Effector memory CD8-positive, alpha-beta T cell (primary cell): ENCODE measurements at places on chromosomes 5 and 9.

DNA sequence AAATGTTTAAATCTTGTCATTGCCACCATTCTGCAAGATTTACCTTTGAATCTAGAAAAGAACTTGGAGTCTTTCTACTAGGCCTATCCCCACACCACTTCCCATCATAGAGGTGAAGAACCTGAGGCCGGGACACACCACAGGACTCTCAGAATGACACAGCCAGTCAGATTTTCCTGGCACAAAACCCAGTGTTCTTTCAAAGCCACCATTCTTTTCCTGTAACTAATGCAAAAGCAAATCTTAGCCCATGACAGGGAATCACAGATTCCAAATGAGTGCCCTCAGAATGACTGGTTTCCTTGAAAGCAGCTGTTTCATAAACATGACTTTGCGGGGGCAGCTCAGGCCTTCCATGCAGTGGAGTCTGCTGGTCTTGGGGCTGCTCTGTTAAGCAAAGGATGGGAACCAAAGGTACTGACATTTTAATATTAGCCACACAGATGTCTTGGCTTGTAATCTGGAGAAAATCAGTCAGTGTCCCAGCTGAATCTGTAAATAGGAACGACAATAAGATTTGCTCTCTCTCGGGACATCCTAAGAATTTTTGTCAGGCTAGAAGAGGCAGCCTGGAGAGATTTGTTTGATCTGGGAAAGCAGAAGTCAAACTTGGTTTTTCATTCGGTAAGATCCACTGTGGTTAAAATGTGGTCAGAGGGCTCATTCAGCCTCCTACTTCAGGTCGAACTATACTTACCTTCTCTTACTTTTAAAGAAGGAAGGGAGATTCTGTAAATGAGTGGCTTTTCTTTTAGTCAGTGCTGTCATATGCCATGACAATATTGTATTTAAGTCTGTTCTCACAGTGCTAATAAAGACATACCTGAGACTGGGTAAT lies 115.1 kb downstream of the PALM2AKAP2 start:
- DNase-seq, result no peak

- DNase-seq, result no peak
Observed at GRCh38 chr5:88664645-88665044, 218.3 kb downstream of the MEF2C start.

DNA sequence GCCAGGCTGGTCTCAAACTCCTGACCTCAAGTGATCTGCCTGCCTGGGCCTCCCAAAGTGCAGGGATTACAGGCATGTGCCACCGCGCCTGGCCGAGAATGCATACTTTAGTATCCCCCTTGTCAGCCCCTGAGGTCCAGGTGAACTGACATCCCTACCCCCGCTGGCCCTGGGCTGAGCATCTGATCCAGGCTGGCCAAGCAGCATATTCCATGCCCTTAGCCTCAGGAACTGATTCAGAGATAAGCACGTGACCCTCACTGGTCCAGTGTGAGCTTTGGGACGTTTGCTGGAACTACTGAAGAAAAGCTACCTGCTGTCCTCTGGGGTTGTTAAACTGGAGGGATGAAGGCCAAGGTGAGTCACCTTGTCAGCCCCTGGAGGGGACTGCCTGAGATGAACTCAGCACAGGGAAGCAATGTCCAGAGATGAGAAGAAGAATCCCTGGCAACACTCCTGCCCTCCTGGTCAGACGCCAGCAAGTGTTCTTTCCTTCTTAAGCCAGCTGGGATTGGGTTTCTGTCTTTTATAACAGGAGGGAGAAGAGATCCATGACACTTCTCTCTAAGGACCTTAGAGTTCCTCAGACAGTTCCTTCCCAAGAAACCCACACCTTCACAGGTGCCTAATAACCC lies 59.1 kb upstream of the FBXW11 start:
- DNase-seq, result no peak

DNA sequence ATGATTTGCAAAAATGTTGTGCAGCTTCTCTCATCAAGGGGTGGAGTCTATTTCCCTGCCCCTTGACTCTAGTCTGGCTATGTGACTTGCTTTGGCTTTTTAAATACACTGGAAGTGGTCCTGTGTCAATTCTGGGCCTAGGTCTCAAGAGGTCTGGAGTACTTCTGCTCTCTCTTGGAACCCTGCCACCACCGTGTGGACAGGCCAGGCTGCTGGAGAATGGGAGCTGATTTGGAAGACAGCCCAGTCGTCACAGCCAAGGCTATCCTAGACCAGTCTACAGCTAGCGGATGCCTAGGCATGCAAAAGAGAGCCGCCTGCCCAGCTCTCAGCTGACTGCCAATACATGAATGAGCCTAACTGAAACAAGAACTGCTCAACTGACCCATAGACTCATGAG lies 56.7 kb upstream of the CLINT1 start:
- no peak for DNase-seq

DNA sequence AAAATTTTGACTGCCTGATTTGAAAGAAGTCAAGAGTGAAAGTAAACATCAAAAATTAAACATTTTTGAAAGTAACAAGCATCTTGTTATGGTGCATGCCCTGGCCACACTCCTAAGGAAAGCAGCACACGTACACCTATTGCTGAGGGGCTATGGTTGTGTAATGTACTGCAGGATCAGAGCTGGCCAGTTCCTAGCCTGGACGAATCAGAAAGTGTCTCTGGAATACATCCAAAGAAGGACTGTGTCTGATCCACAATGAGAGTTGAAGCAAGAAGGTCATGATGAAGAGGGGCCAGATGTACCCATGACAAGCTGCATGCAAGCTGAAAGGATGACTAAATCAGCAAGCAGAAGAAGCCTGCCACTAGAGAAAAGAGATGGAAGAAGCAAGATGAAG lies 618.2 kb downstream of the TLE1 start:
- DNase-seq, result no peak

DNA sequence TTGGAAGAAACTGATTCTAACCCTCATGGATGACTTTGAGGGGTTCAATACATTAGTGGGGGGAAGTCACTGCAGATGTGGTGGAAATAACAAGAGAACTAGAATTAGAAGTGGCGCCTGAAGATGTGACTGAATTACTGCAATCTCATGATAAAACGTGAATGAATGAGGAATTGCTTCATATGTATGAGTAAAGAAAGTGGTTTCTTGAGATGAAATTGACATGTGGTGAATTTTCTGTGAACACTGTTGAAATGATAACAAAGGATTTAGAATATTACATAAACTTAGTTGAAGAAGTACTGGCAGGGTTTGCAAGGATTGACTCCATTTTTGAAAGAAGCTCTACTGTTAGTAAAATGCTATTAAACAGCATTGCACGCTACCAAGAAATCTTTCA lies 113.0 kb downstream of the UGCG start:
- DNase-seq, result no peak

DNA sequence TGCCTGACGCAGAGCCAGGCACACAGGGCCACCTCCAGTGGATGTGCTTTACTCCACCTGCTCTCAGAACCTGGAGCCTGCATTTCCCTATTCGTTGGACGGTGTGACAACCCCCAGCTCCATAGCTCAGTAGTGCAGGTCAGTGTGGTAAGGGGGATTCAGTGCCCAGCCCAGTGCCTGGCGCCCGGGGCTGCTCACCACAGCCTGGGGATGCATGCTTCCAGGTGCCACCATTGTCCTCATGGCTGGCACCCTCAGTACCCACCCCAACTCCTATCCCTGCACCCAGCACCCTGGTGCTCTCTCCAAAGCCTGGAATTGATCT lies 32.8 kb upstream of the ADAMTS2 start:
- no peak for DNase-seq

GRCh38 chr9:92749934-92750315 lies 14.7 kb downstream of the BICD2 start:
- DNase-seq, result no peak

DNA sequence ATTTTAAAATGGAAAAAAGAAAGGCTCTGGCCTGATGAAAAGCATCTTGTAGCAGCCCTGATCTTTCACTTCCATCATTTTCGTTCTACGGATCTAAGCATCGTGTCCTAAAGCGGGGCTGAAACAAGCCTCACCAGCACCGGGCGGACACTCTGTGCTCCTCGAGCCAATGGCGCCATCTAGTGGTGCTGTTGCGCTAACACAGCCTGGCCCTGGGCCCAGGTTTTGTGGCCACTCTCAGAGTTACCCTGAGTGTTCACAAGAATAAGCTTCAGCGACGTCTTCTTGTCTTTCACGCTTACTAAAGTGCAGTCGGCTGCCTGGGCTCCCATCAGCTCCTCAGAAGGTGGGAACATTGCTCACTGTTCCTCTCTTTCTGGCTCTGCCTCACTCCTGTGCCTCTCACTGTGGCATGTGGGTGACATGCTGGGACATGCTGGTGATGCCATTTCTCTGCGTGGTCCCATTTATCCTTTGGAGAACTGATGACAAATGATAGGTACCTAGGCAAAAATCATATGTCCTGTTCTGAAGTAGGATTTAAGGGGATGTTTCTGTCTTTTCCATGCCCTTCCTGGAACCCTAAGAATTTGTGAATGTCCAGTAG lies 32.7 kb downstream of the DMRT3 start:
- peak; percentile 71 for DNase-seq

GRCh38 chr9:38621434-38622287 lies 1.3 kb upstream of the ANKRD18A start:
- DNase-seq, result peak; percentile 31

DNA sequence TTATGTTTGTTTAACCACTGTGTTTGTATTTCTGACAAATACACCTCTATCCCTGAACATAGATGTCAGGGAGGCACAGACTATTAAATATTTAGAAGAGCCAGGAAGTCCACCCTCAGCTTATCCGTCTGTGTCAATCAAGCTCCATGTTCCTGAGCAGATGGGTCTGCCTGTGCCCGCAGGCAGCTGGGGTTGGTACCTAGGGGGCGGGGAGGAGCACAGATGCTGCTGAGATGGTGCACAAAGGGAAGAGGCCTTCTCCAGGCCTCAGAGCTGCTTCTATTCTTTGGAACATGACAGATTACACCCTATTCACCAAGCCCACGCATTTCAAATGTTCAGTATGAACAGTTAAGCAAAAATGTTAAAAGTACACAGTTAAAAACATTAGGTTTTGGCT lies 142.1 kb downstream of the EPB41L4A start:
- DNase-seq, result no peak

DNA sequence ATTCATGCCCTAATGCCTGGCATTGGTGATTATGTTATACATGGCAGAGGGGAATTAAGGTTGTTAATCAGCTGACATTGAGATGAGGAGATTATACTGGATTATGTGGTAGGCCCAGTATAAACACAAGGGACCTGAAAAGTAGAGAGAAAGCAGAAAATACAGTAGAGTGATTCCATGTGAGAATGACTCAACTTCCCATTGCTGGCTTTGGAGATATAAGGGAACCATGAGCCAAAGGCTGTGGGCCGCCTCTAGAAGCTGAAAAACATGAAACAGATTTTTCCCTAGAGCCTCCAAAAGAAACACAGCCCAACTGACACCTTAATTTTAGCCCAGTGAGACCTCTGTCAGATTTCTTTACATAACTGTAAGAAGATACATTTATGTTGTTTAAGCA lies 65.0 kb upstream of the CTXN3 start:
- no peak for DNase-seq

DNA sequence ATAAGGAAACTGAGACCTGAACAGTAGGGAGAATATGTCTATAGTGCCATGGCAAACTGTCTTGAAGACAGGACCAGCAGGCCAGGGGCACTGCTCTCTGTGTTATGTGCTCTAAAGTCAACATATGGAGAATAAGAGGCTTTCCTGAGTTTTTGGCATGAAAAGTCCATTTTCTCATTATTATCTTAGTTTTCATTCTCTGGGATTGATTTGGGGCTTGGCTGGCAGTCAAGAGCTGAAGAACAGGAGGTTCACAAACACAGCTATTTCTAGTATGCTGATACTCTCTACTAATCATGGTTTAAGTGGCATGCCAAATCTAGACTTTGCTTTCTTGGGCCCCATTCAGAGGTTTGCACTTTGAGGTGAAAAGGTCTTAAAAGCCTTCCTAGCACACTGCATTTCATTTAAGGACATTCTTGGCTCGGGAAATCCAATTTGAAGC lies 404.4 kb downstream of the ZNF608 start:
- no peak for DNase-seq

GRCh38 chr5:6542421-6543345 lies 90.2 kb downstream of the NSUN2 start:
- no peak for DNase-seq

DNA sequence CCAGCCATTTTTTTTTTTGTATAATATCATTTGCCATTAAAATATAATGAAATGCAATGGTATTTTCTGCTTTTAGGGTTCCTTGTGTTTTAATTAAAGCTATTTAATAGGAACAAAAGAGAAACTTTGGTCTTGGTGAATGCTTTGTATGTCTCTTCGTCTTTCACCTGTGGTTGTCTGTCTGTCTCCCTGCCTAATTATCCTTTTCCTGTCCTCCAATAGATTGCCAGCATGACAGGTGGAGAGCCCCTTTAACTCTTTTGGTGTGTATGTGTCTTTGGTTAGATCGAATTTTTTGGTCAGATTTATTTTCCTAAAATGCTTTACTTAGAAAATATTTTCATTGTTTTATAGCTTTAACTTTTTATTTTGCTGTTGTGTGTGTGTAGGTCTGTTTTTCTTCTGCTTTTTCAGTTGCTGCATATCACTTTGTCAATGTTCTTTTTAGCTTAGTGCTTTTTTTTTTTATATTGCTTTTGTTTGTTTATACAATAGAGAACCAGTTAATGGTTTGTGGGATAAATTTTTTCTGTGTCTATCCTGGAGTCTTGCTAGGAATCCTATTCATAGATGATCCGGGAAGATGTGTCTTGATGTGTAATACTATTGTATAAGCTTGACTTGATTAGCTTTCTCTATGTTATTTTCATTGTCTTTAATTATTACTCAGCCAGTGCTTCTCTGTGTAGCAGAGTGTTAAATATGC lies 8.6 kb downstream of the CHMP5 start:
- no peak for DNase-seq

DNA sequence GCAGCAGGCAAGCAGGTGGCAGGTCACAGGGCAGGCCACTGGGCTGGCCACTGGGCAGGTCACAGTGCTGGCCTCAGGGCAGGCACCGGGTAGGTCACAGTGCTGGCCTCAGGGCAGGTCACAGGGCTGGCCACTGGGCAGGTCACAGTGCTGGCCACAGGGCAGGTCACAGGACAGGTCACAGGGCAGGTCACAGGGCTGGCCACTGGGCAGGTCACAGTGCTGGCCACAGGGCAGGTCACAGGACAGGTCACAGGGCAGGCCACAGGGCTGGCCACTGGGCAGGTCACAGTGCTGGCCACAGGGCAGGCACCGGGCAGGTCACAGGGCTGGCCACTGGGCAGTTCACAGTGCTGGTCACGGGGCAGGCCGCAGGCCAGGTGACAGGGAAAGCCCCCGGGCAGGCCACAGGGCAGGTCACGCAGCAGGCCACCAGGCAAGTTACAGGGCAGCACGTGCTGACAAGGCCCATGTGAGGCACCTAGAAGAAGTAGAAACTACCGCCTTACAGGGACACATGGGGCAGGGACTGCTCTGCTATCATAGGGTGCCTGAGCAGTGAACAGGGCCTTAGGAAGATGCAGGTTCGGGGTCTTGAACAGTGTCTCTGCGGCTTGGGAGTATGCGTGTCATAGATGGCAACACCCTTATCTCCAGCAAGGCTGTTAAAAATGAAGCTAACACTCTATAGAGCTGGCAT lies 18.6 kb upstream of the MED10 start:
- no peak for DNase-seq

GRCh38 chr5:146544232-146544631 lies 28.2 kb upstream of the GPR151 start:
- no peak for DNase-seq
